ENCODE measurements at places on chromosomes 6 and 20.

DNA sequence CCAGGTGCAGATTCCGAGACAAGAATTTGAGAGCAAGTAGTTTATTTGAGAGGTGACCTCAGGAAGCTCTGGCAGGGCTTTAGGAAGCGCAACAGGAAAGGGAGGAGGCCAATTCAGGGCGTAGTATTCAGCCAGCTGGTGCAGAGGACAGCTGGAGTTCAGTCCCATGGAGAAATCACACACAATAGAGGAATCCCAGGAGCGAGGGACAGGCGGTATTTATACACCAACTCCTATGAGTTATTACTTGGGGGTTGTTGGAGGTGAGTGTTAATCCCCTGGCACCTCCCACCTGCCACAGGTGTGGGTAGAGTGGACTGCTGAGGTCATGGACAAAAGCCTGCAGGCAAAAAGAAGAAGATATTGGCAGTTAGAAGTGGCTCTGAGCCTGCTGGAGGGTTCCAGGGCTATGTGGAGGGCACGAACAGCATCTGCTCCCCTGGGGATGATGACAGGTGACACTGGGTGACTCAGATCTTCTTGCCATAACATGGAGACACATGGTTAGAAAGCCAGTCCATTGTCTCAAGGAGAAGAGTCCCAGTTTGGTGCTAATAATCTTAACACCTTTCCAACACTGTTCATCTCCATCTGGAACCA lies 13.9 kb upstream of the SULF2 start:
- no peak for DNase-seq

DNA sequence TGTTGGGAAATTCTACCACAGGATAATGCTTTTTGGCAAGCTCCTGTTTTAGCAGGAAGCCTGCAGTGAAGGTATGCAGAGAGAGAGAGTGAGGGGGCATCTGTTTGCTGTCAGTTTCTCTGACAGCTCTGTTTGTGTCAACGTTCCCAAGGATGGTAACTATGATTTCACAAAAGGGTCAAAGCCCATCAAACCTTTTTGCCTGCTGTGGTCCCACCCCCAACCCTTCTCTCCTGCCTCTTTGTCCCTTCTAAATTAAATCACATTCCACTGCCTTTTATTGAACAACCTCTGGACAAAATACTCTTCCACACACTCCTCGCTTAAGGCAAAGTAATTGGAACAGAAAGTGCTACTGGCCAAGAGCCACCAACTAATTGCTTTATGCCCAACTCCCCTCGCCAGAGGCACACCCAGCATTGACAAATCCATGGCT lies 128.3 kb downstream of the TSHZ2 start:
- DNase-seq: no peak

DNA sequence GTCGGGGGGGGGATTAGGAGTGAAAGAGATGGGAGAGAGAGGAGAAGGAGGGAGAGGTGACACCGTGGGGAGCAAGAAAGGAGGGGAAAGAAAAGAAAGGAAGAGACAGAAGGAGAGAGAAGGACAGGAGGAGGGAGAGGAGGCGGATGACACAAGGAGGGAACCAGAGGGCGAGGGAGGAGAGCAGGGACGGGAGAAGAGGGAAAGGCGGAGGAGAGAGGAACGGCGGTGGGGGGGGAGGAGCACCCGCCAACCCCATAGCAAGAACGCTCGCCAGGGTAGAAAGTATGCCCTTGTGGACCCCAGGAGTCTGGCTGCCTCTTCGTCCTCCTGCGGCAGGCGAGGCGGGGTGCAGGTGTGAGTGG lies 4.5 kb upstream of the INSM1 start:
- DNase-seq: no peak

DNA sequence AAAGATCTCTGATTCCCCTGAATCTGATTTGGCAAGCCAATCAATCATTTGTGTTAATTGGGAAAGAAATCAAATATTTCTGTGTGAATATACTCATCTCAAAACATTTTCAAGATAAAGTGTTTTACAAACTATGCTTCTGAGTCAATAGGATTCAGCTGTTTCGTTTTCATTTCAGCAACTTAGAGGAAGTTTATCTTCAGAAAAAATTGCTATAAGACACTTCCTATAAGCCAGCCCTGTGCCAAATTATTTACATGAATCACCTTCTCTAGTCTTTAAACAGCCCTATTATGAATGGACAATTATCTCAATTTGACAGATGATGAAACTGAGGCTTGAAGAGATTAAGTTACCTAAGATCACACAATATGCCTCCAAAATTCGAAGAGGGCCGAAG lies 10.9 kb downstream of the DEFB129 start:
- no peak for DNase-seq

GRCh38 chr20:17012546-17013226 lies 214.2 kb upstream of the PCSK2 start:
- DNase-seq: no peak

DNA sequence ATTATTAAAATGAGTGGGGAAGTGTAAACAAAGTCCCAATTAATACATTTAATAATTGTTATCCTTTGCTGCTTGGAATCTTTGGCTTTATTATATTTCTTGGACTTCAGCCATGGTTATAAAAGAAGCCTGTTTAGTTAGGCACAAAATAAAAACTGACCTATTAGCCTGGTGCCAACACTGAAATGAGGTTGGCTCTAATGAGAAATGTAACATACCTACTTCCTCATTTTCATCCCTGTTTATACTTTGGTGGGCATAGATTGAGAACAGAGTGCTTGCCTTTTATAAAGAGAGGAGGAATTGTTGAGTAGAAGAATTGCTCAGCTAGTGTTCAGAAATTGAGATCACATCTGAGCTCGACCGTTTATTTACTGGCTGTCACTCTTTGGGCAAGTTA lies 471.3 kb downstream of the UTRN start:
- DNase-seq: no peak

DNA sequence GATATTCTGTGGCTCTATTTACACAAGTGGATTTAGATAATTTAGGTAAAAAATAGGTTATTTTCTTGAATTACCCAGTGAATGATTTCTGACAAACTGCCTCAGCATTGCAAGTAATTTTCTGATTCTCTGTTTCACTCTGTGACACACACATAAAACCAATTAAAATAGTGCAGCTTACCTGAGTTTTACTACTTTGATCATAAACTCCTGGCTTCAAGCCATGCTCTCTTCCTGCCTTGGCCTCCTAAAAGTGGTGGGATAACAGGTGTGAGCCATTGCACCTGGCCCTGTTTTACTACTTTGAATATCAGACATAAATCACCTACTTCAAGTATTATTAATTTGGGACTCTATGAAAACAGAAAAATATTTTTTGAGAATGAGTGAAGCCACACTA lies 462.9 kb downstream of the ADGRB3 start:
- DNase-seq: no peak

GRCh38 chr6:111566873-111567517 lies 38.7 kb downstream of the TRAF3IP2 start:
- no peak for DNase-seq

GRCh38 chr6:33343953-33344611 lies 26.5 kb upstream of the ZBTB22 start:
- peak; percentile 27 for DNase-seq

GRCh38 chr6:118744261-118744941 lies 93.0 kb upstream of the CEP85L start:
- DNase-seq: no peak

- DNase-seq: no peak
Observed at GRCh38 chr6:137426007-137426689, 68.0 kb downstream of the OLIG3 start.

DNA sequence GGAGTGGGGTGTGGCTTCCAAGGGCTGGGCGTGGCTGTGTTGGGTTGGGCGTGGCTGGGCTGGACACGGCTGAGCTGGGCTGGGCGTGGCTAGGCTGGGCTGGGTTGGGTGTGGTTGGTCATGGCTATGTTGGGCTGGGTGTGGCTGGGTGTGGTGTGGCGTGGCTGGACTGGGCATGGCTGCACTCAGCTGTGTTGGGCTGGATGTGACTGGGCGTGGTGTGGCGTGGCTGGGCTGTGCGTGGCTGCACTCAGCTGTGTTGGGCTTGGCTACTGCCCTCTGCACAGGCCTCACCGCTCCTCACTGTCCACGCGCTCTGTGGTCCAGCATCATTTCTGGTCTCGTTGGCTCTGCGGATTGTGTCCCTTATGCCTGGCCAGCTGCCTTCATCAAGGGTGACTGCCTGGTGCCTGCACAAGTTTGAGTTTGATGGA lies 43.5 kb upstream of the SLCO4A1 start:
- DNase-seq: no peak

DNA sequence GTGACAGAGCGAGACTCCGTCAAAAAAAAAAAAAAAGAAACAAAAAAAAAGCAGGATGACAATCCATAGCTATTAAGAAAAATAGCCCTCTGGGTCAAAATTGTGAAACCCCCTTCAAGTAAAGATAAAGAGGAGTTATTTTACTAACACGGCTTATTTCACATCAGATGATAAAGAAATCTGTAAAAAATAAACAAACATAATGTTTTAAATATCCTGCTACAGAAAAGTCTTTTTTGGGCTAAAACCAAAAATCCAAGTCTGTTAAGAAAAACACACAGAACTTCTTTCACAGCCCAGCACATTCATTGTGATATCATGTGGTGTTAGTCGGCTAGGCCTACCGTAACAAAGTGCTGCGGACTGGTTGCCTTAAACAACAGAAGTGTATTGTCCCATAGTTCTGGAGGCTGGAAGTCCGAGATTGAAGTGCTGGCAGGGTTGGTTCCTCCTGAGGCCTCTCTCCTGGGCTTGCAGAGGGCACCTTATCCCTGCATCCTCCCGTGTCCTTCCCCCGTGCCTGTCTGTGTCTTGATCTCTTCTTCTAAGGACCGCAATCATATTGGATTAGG lies 239.2 kb upstream of the TAB2 start:
- no peak for DNase-seq

DNA sequence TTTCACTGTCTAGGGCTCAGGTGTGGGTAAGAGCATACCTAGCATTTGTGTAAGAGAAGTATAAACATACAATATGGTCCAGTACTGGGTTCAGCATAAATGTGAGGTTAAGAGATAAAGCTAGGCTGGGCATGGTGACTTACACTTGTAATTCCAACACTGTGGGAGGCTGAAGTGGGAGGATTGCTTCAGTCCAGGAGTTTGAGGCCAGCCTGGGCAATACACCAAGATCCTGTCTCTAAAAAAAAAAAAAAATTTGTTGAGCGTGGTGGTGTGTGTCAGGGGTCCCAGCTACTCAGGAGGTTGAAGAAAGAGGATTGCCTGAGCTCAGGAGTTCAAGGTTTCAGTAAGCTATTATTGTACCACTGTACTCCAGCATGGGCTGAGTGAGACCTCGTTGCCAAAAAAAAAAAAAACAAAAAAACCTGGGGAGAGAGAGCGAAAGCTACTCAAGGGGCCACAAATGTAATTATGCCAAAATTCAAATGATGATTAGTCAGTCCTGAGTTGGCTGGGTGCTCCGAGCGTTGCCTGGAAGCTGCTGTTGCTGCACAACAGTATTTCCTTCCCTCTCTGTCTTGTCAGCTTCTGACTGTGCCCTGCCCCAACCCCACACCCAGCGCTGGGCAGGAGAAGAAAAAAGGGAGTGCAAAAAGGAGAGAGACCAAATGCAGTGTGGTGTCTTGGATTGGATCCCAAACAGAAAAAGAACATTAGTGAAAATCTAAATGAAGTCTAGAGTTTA lies 24.0 kb downstream of the CMTR1 start:
- DNase-seq: no peak

DNA sequence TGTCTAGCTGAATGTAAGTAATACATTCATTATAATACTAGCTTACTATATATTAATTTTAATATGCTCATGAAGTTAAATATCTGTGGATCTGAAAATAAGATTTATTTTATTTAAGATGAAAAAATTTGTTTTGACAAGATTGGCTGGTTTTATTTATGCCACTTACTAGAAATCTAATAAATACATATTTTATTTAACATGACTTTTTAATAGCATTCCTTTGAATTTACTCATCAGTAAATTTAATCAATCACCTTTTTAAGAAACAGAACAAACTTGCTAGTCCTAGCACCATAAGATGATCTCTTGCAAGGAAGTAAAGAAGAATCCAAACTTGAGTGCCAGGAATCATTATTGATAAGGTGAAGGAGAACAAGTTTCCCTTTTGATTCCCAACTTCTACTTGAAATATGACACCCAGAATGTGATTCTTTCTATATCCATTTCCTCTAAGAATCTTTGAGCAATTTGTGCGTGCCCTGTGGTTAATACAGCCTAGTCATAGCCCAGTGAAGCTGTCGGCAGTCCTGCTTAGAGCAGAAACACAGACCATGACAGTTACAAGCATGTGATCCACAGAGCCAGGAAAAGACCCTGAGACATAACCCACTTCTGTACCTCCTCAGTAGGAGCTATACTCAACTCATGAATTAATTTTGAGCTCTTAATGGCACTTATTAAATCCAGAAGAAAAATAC lies 282.3 kb upstream of the QKI start:
- DNase-seq: no peak
